ENCODE measurements at places on chromosomes 12 and 14.
A peak's percentile ranks its signal among the peaks of the same experiment; 100 is the strongest.

DNA sequence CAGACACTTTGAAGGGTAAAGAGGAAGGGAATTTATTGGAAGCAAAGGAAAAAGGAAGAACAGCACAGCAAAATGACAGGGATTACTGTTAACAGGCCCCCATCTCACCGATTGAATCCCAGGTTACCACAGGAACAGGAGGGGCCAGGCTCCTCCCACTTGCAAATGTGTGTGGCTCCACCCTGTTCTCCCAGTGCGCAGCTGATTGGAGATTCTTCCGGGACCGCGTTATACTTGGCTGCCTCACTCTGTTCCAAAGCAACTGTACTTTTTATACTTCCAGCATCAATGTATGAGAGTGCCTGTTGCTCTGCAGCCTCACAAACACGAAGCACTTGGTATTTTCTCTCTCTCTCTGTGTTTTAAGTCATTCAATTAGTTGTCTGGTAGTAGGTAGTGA lies 273.6 kb upstream of the MDGA2 start:
- no peak for DNase-seq

DNA sequence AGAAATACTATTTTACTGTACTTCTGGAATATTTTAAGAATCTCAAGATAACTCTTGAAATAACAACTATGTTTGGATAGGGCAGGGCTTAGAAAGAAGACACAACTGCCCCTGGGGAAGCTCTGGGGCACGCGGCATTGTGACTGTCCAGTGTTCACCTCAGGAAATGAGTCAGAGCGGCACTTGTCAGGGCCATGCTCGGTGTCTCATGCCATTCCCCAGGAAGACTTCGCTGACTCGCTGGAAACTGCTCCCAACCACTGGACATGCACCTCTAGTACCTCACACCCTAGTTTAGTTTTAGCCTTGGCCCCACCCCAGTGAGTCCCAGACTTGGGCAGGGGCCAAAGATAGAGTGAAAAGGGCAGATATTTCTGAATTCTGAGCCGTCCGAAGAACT lies 192.0 kb downstream of the TTC7B start:
- peak; percentile 88 for DNase-seq

- DNase-seq, result peak; percentile 70
These were observed 37.9 kb downstream of the AKAP6 start for GRCh38 chr14:32366986-32367385.

DNA sequence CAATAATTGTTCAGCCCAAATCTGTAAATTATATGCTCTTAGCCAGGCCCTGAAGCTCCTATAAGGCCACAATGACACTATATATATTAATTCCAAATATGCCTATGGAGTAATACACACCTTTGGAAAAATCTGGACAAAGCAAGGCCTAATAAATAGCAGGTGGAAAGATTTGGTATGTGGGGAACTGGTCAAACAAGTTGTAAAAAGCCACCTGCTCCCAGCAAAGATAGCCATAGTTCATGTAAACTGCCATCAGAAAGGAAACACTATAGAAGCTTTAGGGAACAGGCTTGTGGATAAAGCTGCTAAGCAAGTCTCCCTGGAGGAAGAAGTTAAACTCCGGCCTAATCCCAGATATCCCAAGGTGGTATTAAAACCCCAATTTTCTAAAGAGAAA lies 29.7 kb downstream of the PRMT8 start:
- no peak for DNase-seq

- peak; percentile 63 for DNase-seq
These were observed 16.8 kb upstream of the ITPK1 start for GRCh38 chr14:93132472-93133065.

- no peak for DNase-seq
These were observed 65.9 kb downstream of the AVPR1A start for GRCh38 chr12:63085120-63085519.

DNA sequence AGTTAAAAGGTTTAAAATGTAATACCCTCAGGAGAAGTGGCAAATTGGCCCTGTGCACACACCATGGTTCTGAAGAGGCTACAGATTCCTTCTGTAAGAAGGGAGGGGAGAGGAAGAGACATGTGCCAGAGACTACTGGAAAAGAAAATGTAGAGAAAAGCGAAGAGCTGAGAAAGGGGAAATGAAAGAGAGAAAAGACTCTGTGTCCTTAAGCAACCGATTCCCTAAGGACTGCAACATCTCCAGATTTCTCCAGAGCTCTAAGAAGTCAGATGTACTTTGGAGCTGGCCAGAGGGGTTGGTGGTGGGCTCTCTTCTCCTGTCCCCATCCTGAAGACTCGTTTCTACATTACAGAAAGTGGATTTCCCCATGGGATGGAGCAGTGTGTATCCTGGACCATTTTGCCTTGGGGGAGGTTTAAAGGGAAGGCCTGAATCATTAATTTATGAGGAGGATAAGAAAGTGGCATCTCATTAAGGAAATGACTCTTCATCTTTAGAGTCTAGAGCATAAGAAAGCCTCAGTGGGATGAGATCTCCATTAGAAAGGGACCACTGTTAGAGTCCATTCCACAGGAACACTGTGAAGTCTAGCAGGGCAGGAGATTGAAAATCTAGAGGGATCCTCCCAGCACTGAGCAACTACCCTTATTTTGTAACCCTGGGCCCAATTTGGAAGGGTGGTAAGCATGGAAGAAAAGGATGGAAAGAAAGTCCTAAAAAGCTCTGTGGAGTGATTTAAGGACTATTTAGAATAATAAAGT lies 45.5 kb upstream of the FUT8 start:
- DNase-seq, result no peak

GRCh38 chr12:110825530-110825929 lies 21.3 kb upstream of the CCDC63 start:
- DNase-seq, result no peak

DNA sequence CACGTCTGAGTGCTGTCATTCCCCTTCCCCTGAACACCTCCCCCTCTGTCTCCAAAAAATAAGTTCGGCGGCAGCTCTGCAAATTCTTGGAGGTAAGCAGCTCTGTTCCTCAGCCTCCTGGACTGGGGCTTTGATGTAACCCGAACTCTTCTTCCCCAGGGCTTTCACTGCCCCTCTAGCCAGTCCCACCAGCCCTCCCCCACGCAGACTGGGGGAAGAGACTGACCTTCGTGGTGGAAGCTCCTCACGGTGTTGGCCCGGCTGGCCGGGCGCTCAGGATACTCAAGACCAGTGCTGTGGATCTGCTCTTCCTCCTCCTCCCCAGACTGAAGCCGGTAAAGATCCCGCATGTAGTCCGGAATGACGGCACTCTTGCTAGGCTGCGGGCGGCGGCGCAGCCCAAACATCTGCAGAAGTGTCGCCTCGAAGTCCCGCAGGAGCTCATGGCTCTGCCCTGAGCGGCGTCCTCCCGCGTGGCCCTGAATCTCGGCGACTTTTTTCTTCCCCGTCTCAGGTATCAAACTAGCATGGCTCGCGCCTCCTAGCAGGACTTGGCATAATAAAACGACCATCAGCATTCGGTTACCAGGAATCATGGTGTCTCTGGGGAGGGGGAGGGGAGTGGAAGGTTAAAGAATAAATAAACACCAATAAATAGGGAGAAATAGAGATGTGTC lies 4.9 kb downstream of the BMP4 start:
- DNase-seq, result peak; percentile 37

GRCh38 chr14:22839159-22839779 lies 2.9 kb downstream of the MMP14 start:
- peak; percentile 36 for DNase-seq

DNA sequence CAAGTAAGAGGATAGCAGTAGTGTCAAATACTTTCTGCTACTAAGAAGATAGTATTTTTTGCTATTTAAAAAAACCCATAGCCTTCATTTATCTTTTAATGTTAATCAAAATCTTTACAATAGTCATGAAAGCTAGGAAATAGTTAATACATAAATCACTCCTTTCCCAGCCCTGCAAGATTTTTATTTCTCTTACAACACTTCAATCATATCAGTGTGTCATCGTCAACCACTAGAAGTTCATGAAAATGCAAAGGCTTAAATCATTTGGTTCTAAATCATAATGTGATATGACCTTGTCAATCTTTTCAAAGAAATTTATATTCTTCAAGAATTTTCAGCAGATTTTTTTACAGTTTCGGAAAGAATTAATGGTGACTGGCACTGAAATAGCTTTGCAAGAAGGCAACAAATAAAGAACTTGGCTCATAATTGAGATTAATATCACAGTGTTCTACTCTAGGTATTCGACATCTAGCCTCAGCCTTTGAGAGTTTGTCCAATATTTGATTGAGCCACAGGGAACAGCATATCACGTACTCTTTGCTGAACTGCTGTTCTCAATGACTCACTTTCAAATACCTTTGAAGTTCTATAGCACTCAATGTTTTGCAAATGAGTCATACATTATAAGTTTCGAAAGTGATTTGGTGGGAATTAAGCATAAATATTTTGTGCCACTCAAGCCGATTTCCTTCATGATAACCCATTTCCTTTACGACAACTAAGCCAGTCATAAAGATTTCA lies 384.0 kb upstream of the FOXG1 start:
- DNase-seq, result no peak

DNA sequence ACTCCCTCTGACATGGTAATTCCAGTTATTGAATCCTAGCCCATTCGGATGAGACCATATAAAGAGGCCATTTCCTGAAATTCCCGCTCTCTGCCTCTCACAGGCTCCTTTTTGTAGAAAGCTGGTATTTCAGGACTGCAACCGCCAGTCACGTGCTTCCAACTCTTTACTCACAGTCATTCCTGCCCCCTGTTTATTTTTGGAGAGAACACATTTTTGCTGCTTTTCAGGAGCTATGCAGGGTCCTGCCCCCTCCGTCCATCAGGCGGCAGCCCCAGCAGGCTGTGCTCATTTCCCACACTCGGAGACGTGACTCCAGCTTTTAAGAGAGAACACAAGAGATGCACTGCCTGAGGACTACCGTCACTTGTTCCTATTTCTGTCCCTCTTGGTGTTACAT lies 26.8 kb downstream of the IFT43 start:
- peak; percentile 20 for DNase-seq

- no peak for DNase-seq
These were observed 253.1 kb upstream of the FKBP4 start for GRCh38 chr12:2541631-2542204.

- DNase-seq, result no peak
These were observed 205.6 kb downstream of the KIF26A start for GRCh38 chr14:104343690-104344640.

DNA sequence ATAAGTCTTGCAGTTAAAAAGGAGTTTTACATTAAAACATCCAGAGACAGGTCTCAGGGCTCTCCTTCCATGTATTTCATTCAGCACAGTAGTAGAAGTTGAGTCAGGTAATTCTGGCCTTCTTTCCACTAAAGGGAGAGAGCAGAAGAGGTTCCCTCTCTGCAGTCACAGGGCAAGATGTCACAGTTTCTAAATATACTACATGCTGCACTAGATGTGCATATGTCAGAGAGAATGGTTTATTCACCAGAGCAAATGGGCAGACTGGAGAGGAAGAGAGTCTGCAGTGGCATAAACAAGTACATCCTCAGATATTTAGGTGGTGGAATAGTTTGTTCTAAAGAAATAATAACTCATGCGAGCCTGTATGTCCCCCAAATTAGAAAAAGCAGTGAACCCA lies 132.0 kb downstream of the KICS2 start:
- DNase-seq, result no peak

DNA sequence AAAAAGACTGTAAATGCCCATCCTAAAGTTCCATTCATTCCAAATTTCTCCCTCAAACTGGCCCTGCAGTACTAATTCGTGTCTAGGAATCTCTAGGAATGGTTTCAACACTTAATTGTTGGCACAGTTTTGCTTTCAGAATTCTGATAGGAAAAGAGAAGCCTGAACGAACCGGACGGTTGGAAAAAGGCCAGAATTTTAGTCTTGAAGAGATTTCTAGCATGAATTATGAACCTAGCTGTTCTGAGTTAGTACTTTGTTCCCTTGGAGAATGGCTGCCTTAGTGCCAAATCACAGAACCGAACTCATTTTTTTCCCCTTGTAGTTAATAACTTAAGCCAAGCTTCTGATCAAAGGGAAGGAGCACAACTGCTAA lies 262.6 kb downstream of the ADAMTS20 start:
- DNase-seq, result no peak

- DNase-seq, result no peak
These were observed 6.7 kb downstream of the MVK start for GRCh38 chr12:109580272-109580671.

- DNase-seq, result no peak
These were observed 2.4 kb downstream of the GZMH start for GRCh38 chr14:24607081-24607480.

DNA sequence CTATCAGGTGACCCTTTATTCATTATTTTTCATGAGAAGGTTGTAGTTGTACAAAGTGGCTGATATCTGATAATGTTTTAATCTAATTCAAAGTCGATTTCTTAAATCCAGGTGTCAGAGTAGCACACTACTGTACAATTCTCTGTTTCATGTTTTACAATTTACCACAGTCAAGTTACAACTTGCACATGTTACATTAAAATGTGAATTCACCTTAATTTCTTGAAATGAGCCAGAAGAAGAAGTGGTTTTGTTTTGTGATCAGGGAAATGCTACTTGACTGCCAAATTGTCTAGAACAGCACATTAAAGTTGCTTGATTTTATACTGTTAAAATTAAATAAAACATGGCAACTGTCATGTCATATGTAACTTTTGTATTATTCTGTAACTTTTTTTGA lies 23.2 kb downstream of the LRRK2 start:
- DNase-seq, result no peak

GRCh38 chr14:98187281-98187680 lies 1084.7 kb downstream of the BCL11B start:
- no peak for DNase-seq

DNA sequence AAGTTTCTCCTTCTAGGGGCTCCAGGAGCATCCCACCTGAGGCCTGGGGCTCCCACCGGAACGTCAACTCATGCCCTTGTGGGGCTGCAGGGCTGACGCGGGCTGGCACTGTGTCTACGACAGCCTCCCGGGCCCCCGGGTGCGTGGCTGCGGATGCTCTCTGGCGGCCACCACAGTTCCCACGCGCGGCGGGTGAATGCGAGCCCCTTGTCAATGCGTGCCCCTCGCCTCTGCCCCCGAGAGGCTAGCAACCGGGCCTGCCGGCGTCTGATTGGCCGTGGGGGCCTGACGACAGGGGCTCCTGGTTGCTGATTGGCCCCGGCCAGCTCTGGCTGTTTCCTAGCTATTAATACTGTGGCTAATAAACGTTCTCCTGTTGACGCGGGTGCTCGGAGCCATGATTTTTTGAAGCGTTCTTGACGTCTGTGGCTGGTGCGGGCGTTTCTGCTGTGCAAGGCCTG lies 1.8 kb upstream of the MEG3 start:
- peak; percentile 11 for DNase-seq

DNA sequence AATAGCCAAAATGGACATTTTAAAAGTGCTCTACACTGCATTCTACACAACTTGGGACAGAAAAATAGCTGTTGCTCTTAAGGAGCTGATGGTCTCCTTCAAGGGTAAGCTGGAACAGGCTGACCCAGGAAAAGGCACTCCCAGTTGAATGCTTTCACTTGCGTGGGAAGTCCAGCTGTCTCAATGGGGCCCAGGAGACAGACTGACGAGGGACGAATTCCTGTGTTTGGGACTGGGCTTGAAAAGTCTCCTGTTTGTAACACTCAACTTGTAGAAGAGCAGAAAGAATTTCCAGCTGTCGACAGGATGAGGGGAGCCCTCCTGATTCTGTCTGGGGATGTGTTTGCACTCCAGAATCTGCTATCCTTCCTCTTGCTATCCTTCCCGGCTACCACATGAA lies 180.8 kb downstream of the ZFP36L1 start:
- peak; percentile 97 for DNase-seq

- no peak for DNase-seq
These were observed 256.2 kb upstream of the CPNE8 start for GRCh38 chr12:39161465-39162085.
